ENCODE measurements at places on chromosomes 12 and 14.

DNA sequence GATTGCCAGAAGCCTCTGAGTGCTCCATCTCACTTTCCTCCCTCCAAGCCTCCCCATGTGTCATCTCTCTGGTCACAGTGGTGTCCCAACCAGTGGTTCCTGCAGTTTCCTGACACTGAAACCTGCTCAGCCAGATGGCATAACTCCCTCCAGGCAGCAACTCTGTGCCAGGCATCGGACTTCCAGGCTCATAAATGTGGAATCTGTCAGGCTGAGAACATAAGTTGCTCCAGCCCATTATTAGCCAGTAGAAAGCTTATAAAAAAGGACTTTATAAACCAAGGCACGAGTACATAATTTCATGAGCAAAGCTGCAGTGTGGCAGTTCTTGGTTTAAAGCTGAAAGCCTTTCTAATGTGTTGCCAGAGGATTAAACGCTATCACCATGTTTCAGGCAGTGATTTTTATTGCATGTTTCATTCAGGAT is 194.3 kb downstream of the DACT1 start:
- no peak for ATAC-seq

DNA sequence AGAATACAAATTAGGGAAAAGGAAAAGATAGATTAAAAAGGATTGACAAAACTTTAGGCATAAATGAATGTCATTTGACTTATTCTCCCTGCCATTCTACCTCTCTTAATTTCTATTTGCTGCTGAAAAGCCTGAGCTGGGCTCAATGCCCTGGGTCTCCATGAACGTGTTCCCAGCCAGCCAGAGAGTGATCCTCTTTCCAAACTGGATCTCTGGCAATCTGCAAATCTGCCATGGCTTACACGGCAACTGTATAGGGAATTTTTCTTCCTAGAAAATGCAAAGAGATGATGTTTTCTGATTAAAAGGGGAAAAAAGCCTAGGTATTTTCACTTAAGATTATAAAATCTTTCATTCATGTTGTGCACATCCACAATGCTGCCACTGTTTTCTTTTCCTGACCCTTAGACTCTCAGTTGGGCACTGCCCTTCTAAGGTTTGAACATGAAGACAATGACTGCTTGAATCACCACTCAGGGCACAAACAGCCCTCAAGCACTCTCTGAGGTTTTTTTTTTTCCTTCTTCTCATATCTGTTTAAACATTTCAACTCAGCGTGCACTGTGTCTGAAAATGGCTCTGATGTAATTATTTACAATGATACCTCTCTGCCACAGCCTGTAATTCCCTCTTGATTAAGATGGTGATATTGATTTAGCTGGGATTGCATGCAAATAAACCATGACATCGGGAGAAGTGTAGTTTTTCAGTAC is 60.3 kb downstream of the DACT1 start:
- no peak for ATAC-seq

- ATAC-seq = no peak
These were observed 34.9 kb downstream of the CCDC177 start for GRCh38 chr14:69539631-69540410.

DNA sequence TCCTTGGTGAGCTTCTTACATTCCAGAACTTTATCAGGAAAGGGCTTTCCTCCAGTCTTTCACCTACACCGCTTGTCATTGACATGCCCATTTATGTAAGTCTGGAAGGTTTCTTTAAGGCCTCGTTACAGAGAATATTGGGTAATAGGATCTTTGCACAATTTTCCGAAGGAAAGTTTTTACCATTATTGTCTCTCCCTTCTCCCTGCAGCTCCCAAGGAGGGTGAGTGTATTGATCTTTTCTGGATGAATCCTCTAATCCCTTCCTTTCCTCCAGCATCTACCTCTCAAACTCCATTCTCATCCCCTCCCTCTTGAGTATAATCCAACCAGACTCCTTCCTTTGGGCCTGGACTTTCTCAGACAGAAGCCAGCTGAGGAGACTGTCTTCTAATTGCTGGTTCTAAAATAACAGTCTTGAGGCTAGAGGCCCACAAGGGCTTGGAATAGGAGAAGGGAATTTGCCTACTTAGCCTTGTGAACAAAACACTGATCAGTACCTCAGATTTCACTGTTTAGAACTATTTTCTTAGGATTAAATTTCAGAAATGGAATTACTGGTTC is 21.8 kb downstream of the WNK1 start:
- ATAC-seq = no peak

- peak; percentile 49 for ATAC-seq
These were observed 50.7 kb downstream of the TMTC1 start for GRCh38 chr12:29733060-29733459.

- ATAC-seq = no peak
These were observed 9.2 kb downstream of the MED21 start for GRCh38 chr12:27031531-27031930.
